ENCODE measurements at places on chromosomes 13 and 19. TPM values are rescaled to one million over a fixed set of nuclear protein-coding genes. Genes with fewer than 3 reads are reported as not detected.

DNA sequence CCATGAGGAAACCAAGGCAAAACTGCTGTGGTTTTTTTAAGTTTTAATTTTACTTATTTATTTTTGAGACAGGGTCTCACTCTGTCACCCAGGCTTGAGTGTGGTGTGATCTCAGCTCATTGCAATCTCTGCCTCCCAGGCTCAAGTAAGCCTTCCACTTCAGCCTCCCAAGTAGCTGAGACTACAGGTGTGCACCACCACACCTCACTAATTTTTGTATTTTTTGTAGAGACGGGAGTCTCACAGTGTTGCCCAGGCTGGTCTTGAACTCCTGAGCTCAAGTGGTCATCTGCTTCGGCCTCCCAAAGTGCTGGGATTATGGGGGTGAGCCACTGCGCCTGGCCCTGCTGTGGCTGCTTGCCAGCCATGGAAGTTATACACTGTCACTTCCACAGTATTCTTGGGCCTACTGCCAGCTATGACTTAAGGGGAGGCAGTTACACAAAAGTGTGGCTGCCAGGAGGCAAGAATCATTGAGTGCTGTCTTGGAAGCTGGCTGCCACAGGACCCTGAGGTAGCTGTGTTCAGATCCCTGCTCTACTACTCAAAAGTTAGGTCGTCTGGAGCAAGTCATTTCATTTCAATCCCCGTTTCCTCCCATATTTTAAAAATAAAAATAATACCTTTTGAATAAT lies 12.7 kb downstream of the FARP1 start:
- DNase-seq = no peak
- H3K27ac ChIP-seq = no peak overlapping the region
- no peak overlapping the region for H3K4me3 ChIP-seq
- H3K27me3 ChIP-seq = no peaks in the 10 kb centered on the region

- H3K27me3 ChIP-seq = peaks cover 3% of the 10 kb centered on the region
- no peaks in the 10 kb centered on the region for H3K4me1 ChIP-seq
- DNase-seq = no peak
- no peak within 1 kb of the TSS for H3K27ac ChIP-seq
- H3K4me3 ChIP-seq = peak within 1 kb of the TSS; percentile 40
- no peaks in the 10 kb centered on the region for H3K36me3 ChIP-seq
These were observed at the start of gene SYT3 for GRCh38 chr19:50639121-50640112. Gene SYT3, minus strand, starts transcription at chr19:50639881. Its CDS starts 2,470 bp downstream, at chr19:50637411.

GRCh38 chr19:35755550-35756376 lies 1.1 kb downstream of the HSPB6 start:
- no peaks in the 10 kb centered on the region for H3K36me3 ChIP-seq
- DNase-seq = peak; percentile 80
- H3K27me3 ChIP-seq = no peaks in the 10 kb centered on the region
- H3K4me1 ChIP-seq = peaks cover 5% of the 10 kb centered on the region
- peak overlapping the region; percentile 96 for H3K27ac ChIP-seq

DNA sequence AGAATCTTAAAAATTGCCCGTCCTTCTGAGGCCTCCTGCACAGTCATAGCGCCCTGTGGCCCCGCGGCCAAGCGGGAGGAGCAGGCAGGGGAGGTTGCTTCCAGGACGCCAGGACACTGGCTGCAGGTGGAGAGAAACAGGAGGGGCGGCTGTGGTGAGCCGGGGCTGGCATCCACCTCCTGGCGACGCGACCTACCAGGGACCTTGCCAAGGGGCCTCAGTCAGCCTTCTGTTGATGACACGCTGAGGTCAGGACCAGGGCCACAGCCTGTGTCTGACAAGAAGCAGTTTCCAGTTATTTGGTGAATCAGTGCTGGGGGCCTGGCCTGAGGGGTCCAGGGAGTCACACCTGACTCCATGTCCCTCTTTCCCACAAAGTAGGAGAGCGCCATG lies 13.3 kb upstream of the MKNK2 start:
- H3K36me3 ChIP-seq = no peaks in the 10 kb centered on the region
- H3K4me1 ChIP-seq = peaks cover 64% of the 10 kb centered on the region
- no peak overlapping the region for H3K4me3 ChIP-seq

GRCh38 chr19:8459520-8460270 lies 14.9 kb downstream of the HNRNPM start:
- no peak overlapping the region for H3K27ac ChIP-seq
- peaks cover 45% of the 10 kb centered on the region for H3K4me1 ChIP-seq
- H3K27me3 ChIP-seq = no peaks in the 10 kb centered on the region
- H3K36me3 ChIP-seq = peaks cover 35% of the 10 kb centered on the region

DNA sequence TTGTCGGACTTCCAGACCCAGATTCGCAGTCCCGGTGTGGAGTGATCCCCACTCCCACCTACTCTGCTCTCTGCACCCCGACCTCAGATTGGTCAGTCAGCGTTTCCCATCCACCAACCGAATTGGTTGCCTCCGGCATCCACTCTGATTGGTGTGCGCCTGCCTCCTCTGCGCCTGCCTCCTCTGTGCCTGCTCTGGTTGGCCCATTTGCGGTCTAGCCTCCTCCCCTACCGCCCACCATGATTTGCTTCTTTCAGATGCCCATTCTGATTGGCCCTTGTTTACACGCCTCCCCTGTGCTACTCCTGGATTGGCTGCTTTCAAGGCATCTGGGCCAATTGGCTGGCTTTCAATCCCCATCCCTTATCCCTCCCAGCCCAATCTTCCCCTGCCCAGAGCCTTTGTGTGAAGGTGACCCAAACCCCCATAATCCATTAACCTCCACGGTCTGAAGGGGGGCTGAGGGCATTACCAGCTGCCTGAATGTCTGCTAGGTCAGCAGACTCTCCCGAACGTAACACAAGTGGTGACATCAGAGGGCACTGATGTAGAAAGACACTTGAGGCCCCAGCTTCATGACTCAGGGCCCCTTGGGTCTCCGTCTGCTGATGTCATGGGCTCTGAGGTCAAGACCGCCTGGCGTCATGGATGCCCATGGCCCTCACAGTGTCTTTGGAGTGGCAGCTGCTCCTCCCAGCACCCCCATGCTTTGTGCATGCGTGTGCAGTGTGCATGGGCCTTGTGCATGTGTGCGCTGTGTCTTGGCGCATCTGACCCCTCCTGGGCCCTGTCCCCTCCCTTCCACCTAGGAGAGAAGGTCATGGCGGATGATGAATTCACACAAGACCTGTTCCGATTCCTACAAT lies 80.4 kb downstream of the MAP4K1 start:
- H3K27ac ChIP-seq = peak overlapping the region; percentile 52
- DNase-seq = no peak
- H3K27me3 ChIP-seq = no peaks in the 10 kb centered on the region
- H3K4me1 ChIP-seq = no peaks in the 10 kb centered on the region
- no peak overlapping the region for H3K4me3 ChIP-seq

DNA sequence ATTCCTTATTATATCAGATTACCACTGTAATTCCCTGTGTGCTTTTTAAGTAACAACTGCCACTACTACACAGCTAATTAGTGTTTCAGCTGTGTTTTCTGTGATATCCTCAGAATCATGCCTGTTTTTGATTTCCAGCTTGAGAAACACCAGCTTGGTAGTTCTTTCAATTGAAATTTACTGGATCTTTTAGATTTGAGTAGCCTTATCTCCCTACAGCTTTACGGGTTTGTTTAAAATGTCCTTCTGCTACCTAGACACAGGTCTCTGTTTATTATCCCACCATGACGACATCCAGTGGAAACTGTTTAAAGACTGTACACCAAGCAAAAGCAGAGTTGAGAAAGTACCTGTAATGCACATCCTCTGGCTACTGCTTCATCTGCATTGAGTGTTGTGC lies 12.1 kb downstream of the HSPH1 start:
- H3K4me3 ChIP-seq = no peak overlapping the region
- H3K27ac ChIP-seq = no peak overlapping the region
- no peaks in the 10 kb centered on the region for H3K4me1 ChIP-seq
- no peaks in the 10 kb centered on the region for H3K36me3 ChIP-seq
- no peaks in the 10 kb centered on the region for H3K27me3 ChIP-seq

- no peaks in the 10 kb centered on the region for H3K36me3 ChIP-seq
- no peak overlapping the region for H3K27ac ChIP-seq
- H3K4me3 ChIP-seq = no peak overlapping the region
- H3K27me3 ChIP-seq = no peaks in the 10 kb centered on the region
These were observed 4.5 kb downstream of the BICRA start for GRCh38 chr19:47613165-47614020.

GRCh38 chr19:16382775-16383543 lies 58.3 kb downstream of the KLF2 start:
- DNase-seq = peak; percentile 75
- peaks cover 3% of the 10 kb centered on the region for H3K36me3 ChIP-seq
- peak overlapping the region; percentile 69 for H3K27ac ChIP-seq
- no peak overlapping the region for H3K4me3 ChIP-seq

GRCh38 chr13:88246239-88246638 lies 575.1 kb downstream of the SLITRK5 start:
- H3K4me1 ChIP-seq = no peaks in the 10 kb centered on the region
- DNase-seq = no peak
- no peaks in the 10 kb centered on the region for H3K36me3 ChIP-seq
- H3K27me3 ChIP-seq = no peaks in the 10 kb centered on the region

DNA sequence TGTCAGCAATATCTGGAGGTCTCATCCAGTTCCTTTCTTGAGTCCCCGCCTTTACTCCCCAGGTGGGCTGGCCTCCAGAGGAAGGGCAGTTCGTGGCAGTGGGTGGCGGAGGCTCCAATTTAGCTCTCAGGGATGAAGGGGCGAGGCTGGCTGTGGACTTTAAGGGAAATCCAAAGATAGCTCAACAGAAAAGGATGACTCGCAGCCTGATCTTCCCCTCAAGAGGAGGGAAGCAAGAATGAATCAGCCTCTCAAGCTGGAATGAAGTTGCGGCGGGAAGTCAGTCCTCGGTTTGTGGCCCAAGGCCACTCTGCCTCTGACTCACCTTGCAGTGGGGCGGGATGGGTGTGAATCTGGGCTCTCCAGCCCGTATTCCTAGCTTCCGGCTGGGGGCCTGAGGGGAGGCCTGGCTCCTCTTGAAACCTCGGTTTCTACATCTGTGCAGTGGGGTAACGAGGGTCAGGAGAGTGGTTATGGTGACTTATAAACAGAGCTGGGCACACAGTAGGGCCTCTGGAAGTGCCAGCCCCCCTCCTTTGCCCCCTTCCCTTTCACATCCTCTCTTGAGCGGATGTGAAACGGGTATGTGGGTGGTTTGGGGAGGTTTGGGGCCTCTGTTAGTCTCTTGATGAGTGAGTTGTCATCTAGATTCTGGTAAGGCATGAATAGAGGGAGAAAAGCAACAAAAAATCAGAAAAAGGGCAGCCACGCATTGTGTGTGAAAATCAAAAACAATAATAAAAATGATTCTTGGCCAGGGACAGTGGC lies 10.5 kb upstream of the SMG9 start:
- no peaks in the 10 kb centered on the region for H3K36me3 ChIP-seq
- peak overlapping the region; percentile 68 for H3K27ac ChIP-seq
- H3K27me3 ChIP-seq = no peaks in the 10 kb centered on the region
- DNase-seq = peak; percentile 80

GRCh38 chr19:55257461-55258420 lies 1.1 kb downstream of the PPP6R1 start:
- peak overlapping the region; percentile 97 for H3K4me3 ChIP-seq
- no peak for DNase-seq
- no peaks in the 10 kb centered on the region for H3K36me3 ChIP-seq

DNA sequence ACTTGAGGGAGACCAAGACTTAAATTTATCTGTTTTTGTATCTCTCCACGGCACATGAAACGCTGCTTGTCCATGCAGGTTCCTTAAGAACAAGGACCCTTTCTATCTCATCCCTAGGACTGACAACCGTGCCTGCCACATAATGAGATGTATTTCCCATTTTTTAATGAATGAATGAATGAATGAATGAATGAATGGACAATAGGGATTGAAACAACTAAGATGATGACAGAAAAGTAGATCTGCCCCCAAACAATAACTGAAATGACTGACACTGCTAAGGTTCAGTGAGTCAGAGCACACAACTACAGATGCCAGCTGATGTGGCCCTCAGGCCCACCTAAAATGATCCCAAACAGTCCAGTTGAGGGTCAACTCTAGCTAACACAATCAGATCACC lies 69.8 kb downstream of the USP12 start:
- H3K4me3 ChIP-seq = no peak overlapping the region
- no peak overlapping the region for H3K27ac ChIP-seq
- H3K36me3 ChIP-seq = peaks cover 3% of the 10 kb centered on the region
- no peak for DNase-seq
- no peaks in the 10 kb centered on the region for H3K4me1 ChIP-seq
- H3K27me3 ChIP-seq = no peaks in the 10 kb centered on the region

GRCh38 chr19:8404391-8405151 lies 8.5 kb upstream of the MARCHF2 start:
- H3K4me3 ChIP-seq = no peak overlapping the region
- H3K27ac ChIP-seq = peak overlapping the region; percentile 56
- no peak for DNase-seq
- H3K27me3 ChIP-seq = no peaks in the 10 kb centered on the region

- no peaks in the 10 kb centered on the region for H3K36me3 ChIP-seq
- DNase-seq = no peak
- no peak overlapping the region for H3K27ac ChIP-seq
- H3K27me3 ChIP-seq = no peaks in the 10 kb centered on the region
These were observed 61.3 kb downstream of the NUFIP1 start for GRCh38 chr13:44927968-44928367.

GRCh38 chr13:97212601-97213040 lies 9.5 kb upstream of the MBNL2 start:
- H3K4me3 ChIP-seq = no peak overlapping the region
- no peaks in the 10 kb centered on the region for H3K36me3 ChIP-seq
- H3K4me1 ChIP-seq = no peaks in the 10 kb centered on the region

DNA sequence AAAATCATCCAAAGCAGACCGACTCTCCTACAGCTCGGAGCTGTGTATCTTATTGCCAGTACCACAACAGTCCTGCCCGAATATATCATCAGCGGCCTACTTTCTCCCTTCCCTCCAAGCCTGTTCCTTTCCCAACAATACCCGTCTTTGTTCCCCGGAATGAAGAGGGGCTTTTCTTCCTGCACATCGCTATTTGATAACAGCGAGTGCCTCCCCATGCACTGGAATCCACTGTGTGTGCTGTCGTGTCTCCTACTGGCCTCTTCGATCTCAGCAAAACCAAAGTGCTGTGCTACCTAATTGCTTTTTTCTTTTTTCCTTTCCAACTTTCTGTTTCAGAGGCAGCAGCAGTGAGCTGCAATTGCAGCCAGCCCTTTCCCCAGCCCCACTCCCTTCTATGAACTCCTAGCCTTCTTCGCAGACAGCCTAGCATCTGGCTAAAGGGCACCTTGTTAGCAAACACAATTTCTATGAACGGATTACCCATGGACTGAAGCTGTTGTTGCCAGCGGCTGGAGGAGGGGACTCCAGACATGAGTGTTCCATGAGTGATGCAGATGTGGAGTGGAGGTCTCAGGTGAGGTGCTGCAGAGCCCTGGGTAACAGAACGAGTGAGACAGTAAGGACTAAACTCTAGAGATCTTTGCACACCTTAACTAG lies 43.4 kb downstream of the EFNB2 start:
- H3K36me3 ChIP-seq = peaks cover 4% of the 10 kb centered on the region
- H3K4me3 ChIP-seq = no peak overlapping the region
- no peak overlapping the region for H3K27ac ChIP-seq
- H3K27me3 ChIP-seq = no peaks in the 10 kb centered on the region

- no peaks in the 10 kb centered on the region for H3K36me3 ChIP-seq
- H3K4me3 ChIP-seq = peak overlapping the region; percentile 77
- H3K4me1 ChIP-seq = no peaks in the 10 kb centered on the region
- DNase-seq = no peak
- H3K27me3 ChIP-seq = no peaks in the 10 kb centered on the region
These were observed 2.2 kb downstream of the ABCC4 start for GRCh38 chr13:95298971-95299621.

PIN1 gene
- total RNA-seq = 35.7 TPM

LRRC63 gene
- not detected for total RNA-seq

ERVK3-1 gene
- total RNA-seq = 41.3 TPM

ING1 gene
- total RNA-seq = 24.3 TPM

PRSS57 gene
- not detected for total RNA-seq

SLC10A2 gene
- total RNA-seq = 278 TPM

ZNF723 gene
- total RNA-seq = not detected

TYROBP gene
- 56.1 TPM for total RNA-seq

FPR2 gene
- not detected for total RNA-seq

USPL1 gene
- 18.1 TPM for total RNA-seq

CD22 gene
- total RNA-seq = 15.7 TPM

Measured in Peyer's patch (tissue), 4 donors.